ENCODE measurements at places on chromosomes 11 and 22.

GRCh38 chr22:22358152-22358551 is 113.6 kb downstream of the VPREB1 start:
- peaks cover 3% of the 10 kb centered on the region for H3K27me3 ChIP-seq
- H3K4me1 ChIP-seq, result no peaks in the 10 kb centered on the region
- no peak overlapping the region for H3K27ac ChIP-seq
- no peaks in the 10 kb centered on the region for H3K36me3 ChIP-seq
- no peak for DNase-seq
- H3K4me3 ChIP-seq, result no peak overlapping the region

DNA sequence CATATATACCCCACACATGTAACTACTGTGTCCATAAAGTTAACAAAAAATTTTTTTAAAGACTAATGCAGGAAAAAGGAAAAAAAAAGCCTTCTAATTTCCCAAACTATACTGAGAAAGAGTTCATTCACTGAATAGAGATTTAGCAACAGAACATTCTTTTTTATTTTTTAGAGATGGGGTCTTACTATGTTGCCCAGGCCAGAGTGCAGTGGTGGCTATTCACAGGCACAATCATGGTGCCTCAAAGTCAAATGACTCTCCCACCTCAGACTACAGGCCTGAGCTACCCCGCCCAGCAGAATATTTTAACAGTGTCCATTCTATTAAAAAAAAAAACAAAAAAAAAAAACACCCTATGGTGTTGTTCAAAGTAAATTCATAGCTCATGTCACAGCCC is 25.7 kb downstream of the DGCR2 start:
- no peak overlapping the region for H3K27ac ChIP-seq
- H3K4me3 ChIP-seq, result no peak overlapping the region
- no peaks in the 10 kb centered on the region for H3K27me3 ChIP-seq
- no peak for DNase-seq

- DNase-seq, result peak; percentile 87
- H3K27ac ChIP-seq, result peak overlapping the region; percentile 100
- no peaks in the 10 kb centered on the region for H3K27me3 ChIP-seq
Measured at GRCh38 chr11:118790357-118791110, 430 bp downstream of the DDX6 start.

DNA sequence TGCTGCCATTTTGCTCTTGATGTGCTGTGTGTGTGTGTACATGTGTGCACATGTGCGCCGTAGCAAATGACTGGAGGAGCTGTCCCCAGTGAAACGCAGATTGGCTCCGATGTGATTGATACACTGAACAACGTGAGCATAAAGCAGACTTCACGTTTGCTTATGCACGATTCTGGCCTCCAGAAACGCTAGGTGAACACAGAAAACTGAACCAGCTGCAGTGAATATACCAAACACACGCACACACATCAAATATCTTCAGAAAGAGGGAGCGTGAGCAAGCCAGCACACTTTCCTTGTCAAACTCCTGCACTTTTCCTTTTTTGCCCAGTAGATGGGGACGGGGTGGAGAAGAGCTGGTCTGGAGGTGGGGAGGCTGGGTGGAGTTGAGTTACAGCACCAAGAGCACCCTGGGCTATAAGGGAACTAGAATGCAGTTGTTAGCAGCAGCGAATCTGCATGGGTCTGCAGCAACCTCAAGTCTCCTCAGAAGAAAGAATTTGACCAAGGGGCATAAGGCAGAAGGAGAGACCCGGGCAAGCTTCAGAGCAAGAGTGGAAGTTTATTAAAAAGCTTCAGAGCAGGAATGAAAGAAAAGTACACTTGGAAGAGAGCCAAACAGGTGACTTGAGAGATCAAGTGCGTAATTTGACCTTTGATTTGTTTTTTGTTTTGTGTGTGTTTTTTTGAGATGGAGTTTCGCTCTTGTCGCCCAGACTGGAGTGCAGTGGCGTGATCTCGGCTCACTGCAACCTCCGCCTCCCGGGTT is 77.8 kb upstream of the CADM1 start:
- H3K27ac ChIP-seq, result no peak overlapping the region
- no peaks in the 10 kb centered on the region for H3K36me3 ChIP-seq
- peaks cover 8% of the 10 kb centered on the region for H3K4me1 ChIP-seq
- peak; percentile 56 for DNase-seq

GRCh38 chr11:33618351-33618710 is 82.3 kb downstream of the C11orf91 start:
- DNase-seq, result no peak
- no peak overlapping the region for H3K27ac ChIP-seq
- H3K4me3 ChIP-seq, result no peak overlapping the region
- no peaks in the 10 kb centered on the region for H3K36me3 ChIP-seq
- H3K27me3 ChIP-seq, result no peaks in the 10 kb centered on the region
- H3K4me1 ChIP-seq, result no peaks in the 10 kb centered on the region

GRCh38 chr11:96960476-96960875 is 570.7 kb downstream of the JRKL start:
- H3K4me1 ChIP-seq, result no peaks in the 10 kb centered on the region
- H3K27me3 ChIP-seq, result no peaks in the 10 kb centered on the region
- no peak for DNase-seq
- no peak overlapping the region for H3K27ac ChIP-seq
- no peak overlapping the region for H3K4me3 ChIP-seq

DNA sequence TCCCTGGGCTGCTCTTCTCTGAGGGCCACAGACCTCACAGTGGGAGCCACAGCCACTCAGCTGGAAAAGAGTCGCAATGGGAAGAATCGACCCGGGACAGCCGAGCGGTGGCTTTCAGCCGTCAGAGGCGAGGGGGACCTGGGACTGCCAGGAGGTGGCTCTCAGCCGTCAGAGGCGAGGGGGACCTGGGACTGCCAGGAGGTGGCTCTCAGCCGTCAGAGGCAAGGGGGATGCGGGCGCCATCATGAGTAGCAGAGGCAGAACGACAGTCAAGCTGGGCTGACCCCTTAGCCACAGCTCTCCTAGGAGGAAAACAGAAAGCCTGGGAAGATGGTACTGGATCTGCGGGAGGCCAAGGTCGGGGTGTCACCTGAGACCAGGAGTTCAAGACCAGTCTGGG is 14.9 kb upstream of the MUC2 start:
- no peak for DNase-seq
- H3K4me1 ChIP-seq, result peaks cover 4% of the 10 kb centered on the region
- no peaks in the 10 kb centered on the region for H3K27me3 ChIP-seq

DNA sequence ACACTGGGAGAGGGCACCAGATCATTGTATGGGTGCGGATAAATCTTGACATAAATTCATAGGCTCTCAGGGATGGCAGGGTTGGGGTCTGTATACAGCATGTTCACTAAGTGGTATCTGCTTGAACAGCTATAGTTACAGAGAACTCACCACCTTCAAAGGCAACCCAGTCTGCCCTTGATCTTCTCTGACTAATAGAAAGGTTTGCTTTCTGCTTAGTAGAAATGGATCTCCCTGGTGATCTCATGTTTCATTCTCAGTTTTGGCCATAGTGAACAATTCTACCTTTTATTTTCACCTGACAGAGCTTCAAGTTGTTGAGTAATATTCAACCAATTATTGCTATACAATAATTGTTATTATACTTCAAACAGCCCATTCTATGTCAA is 32.4 kb downstream of the CNTF start:
- peaks cover 4% of the 10 kb centered on the region for H3K4me1 ChIP-seq
- no peak overlapping the region for H3K4me3 ChIP-seq
- H3K36me3 ChIP-seq, result no peaks in the 10 kb centered on the region
- H3K27ac ChIP-seq, result no peak overlapping the region
- H3K27me3 ChIP-seq, result no peaks in the 10 kb centered on the region

GRCh38 chr11:36757075-36757474 is 159.0 kb upstream of the RAG2 start:
- peaks cover 14% of the 10 kb centered on the region for H3K4me1 ChIP-seq
- H3K36me3 ChIP-seq, result no peaks in the 10 kb centered on the region
- no peak overlapping the region for H3K4me3 ChIP-seq
- no peak overlapping the region for H3K27ac ChIP-seq

- H3K4me1 ChIP-seq, result peaks cover 29% of the 10 kb centered on the region
- peak; percentile 66 for DNase-seq
- H3K36me3 ChIP-seq, result no peaks in the 10 kb centered on the region
- H3K4me3 ChIP-seq, result no peak overlapping the region
Measured at GRCh38 chr11:102279641-102280170, 37.6 kb upstream of the BIRC3 start.

DNA sequence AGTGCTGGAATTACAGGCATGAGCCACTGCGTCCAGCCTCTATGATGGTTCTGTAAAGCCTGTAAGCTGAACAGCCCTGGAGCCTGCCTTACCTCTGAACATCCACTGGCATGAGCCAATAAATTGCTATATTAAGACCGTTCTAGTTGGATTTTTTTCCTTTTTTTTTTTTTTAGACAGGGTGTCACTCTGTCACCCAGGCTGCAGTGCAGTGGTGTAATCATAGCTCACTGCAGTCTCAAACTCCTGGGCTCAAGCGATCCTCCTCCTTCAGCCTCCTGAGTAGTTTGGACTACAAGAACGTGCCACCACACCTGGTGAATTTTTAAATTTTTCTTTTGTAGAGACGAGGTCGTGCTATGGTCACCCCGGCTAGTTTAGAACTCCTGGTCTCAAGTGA is 26.2 kb upstream of the CLDN5 start:
- no peaks in the 10 kb centered on the region for H3K36me3 ChIP-seq
- no peaks in the 10 kb centered on the region for H3K27me3 ChIP-seq
- DNase-seq, result no peak
- no peak overlapping the region for H3K27ac ChIP-seq

DNA sequence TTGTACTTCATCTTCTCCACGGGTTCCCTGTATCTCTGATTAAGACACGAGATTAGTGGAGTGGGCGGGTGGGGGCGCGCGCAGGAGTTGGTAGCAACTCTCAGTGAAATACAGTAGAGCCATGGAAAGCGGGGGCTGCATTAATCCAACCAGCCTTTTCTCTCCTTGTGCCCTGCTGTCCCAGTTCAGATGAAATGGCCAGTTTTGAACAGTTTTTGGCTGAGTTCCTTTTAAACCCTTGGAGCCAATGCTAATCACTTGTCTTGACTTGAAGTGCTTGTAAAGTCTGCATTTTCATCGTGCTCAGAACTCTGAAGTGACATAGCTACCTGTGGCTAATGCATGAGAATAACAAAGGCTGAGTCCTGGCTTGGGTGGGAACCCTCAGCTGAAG is 734 bp upstream of the TMEM123 start:
- H3K36me3 ChIP-seq, result no peaks in the 10 kb centered on the region
- H3K4me3 ChIP-seq, result peak overlapping the region; percentile 63
- peak overlapping the region; percentile 94 for H3K27ac ChIP-seq
- H3K4me1 ChIP-seq, result no peaks in the 10 kb centered on the region
- H3K27me3 ChIP-seq, result no peaks in the 10 kb centered on the region
- DNase-seq, result peak; percentile 75

- DNase-seq, result no peak
- no peak overlapping the region for H3K4me3 ChIP-seq
- no peaks in the 10 kb centered on the region for H3K4me1 ChIP-seq
Measured at GRCh38 chr22:27462190-27462589, 339.4 kb downstream of the MN1 start.

GRCh38 chr11:72741429-72741833 is 10.8 kb downstream of the ARAP1 start:
- H3K36me3 ChIP-seq, result no peaks in the 10 kb centered on the region
- no peaks in the 10 kb centered on the region for H3K27me3 ChIP-seq
- DNase-seq, result no peak
- H3K4me1 ChIP-seq, result peaks cover 9% of the 10 kb centered on the region

DNA sequence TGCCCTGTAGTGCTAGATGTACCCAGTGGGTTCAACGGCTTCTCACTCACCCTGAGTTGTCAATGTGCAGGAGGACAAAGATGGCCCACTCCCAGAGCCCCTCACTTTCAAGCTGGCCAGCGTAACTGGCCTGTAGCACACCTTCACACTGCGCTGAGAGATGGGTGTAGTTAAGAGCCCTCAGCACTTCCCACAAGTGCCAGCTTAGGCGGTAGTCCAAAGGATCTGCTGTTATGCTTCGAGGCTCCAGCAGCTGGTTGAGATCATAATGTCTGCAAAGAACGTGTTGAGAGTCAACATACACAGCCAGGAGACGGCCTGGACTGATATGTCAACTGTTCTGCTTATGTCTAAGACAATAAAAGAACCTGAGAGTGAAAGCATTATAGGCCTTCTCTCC is 14.7 kb upstream of the CHRNA10 start:
- no peak overlapping the region for H3K27ac ChIP-seq
- no peaks in the 10 kb centered on the region for H3K4me1 ChIP-seq

GRCh38 chr11:47989779-47990178 is 9.4 kb downstream of the PTPRJ start:
- H3K4me1 ChIP-seq, result no peaks in the 10 kb centered on the region
- no peaks in the 10 kb centered on the region for H3K36me3 ChIP-seq
- no peak for DNase-seq
- H3K27me3 ChIP-seq, result no peaks in the 10 kb centered on the region
- no peak overlapping the region for H3K27ac ChIP-seq

GRCh38 chr11:100861212-100861611 is 174.1 kb downstream of the ARHGAP42 start:
- no peak overlapping the region for H3K27ac ChIP-seq
- DNase-seq, result no peak
- H3K27me3 ChIP-seq, result no peaks in the 10 kb centered on the region
- no peaks in the 10 kb centered on the region for H3K36me3 ChIP-seq
- H3K4me3 ChIP-seq, result no peak overlapping the region

DNA sequence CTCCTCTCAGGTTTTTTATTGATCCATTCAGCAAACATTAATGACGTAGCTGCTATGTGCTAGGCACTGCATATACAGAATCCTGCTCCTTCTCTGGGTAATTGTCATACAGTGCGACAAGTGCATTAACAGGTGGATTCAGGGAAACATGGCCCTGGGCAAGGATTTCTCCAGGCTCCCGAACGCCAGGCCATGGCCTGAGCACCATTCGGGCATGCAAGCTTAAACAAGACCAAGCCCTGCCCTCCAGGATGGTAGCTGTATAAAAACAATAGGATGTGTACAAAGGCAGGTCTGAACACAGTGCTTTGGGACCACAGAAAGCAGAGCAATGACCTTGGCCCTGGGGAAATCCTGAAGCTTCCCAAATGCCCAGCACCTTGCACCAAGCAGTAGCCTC is 9.1 kb upstream of the SYT7 start:
- H3K36me3 ChIP-seq, result no peaks in the 10 kb centered on the region
- H3K4me3 ChIP-seq, result no peak overlapping the region
- no peak overlapping the region for H3K27ac ChIP-seq
- no peak for DNase-seq
- H3K27me3 ChIP-seq, result peaks cover 5% of the 10 kb centered on the region

DNA sequence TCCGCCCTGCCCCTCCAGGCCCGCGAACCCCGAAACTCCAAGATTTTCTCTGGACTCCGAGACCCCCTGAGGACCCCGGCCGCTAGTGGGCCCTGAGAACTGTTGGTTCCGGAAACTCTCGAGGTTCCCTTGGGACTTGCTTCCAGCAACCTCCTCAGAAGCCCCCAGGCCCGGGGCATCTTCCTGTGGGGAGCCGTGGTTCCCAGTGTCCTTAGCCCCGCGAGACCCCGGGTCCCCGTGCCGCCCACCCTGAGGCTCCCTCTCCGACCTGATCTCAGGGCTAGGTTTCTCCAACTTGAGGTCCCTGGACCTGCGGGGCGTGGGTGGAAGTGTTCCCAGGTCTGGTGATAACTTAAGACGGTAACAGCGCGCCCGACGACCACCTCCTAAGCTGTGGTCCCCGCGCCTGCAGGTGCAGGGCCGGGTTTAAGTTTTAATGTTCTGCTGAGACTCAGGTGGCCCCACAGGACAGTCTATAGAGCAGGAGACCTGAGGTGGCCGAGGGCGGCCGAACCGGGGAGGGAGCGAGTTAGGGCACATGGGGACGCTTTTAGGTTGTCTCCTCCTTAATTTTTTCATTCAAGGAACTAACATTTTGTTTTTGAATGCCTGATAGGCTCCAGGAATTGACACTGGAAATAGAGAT is 720 bp downstream of the FAM118A start:
- no peaks in the 10 kb centered on the region for H3K36me3 ChIP-seq
- peak overlapping the region; percentile 86 for H3K4me3 ChIP-seq
- no peaks in the 10 kb centered on the region for H3K27me3 ChIP-seq
